ENCODE measurements at places on chromosomes 13 and 19.
A peak's percentile ranks its signal among the peaks of the same experiment; 100 is the strongest.

DNA sequence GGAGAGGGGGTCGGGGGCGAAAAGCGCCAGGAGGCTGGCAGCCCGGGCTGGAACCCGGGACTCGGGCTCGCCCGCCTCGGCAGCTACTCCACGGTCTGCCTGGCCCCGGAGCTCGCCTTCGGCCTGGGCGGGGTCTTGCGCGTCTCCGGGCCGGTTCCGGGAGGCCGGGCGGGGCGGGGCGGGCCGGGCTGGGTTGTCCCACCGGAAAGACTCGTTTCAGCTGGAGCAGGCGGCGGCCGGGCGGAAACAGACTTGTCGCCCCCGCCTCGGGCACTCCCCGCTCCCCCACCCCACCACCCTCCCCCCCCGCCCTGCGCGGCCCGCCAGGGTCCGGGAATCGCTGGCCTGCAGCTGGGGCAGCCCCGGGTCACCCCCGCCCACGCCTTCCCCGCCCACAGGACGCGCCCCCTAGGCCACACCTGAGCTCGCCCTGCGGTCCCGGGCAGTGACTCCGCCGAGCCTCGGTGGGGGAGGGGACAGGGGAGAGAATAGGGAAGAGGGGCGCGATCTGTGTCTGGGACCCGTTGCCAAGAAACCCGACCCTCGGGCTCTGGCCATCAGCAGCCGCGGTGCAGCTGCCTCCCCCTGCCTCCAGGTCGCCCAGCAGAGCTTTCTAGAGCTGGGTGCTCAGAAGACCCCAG lies 109.4 kb downstream of the KCTD15 start:
- DNase-seq, result no peak

- no peak for DNase-seq
Observed at GRCh38 chr13:72952529-72953141, 106.2 kb upstream of the KLF5 start.

DNA sequence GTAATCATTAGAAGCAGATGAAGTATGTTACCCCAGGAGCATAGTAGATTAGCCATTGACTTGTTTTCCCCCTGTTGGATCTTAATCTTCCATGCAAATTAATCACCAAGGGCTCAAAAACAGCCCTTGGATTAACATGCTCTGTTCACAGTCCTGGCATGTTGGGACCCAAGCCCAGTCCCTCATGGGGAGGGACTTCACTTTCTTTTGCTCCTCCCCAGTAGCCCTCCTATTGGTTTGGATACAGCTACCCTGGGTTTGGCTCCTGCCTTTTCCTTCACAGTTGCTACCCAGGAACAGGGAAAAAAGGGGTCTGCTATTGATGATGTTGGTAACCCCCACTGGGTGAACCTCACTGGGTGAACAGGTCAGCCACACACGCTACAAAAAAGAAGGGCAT lies 16.9 kb upstream of the PARP4 start:
- DNase-seq, result no peak

- no peak for DNase-seq
Observed at GRCh38 chr13:100434010-100434763, 154.4 kb downstream of the GGACT start.

- peak; percentile 18 for DNase-seq
Observed at GRCh38 chr13:57558051-57558467, 73.5 kb upstream of the PCDH17 start.

- no peak for DNase-seq
Observed at GRCh38 chr13:96940961-96941360, 53.3 kb downstream of the OXGR1 start.

DNA sequence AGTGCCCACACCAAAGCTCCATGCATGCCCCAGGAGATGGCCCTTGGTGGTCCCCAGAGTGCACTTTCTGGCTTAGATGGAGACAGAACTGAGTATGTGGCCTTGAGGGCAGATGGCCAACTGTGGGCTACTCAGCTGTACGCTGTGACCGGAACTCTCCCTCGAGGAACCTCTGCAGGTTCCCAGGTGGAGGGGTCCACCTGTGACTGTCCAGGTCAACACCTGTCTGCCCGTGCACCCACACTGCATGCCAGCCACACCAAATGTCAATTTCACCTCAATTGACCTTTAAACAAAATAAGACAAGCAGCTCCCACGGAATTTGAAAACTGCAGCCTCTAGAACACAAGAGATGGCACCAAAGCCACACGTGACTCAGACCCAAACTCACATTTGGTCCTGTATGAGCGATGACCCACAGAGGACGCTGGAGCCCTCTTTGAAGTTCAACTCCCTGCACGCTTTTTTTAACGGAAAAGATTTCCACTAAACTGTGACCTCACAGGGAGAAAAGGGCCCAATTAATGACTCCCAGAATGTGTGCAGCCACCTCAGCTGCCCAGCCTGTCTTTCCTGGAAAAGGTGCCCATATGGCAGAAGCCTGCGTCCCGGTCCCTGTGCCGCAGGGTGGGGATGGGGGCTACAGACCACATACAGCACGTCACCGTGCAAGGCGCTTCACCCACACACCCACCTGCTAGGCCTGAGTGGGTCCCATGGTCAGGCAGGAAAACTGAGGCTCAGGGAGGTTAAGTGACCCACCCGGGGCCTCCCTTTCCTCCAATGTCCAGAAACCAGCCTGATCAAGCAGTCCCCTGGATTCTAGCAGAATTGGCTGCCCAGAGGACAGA lies 47.7 kb downstream of the KLF2 start:
- DNase-seq, result no peak

DNA sequence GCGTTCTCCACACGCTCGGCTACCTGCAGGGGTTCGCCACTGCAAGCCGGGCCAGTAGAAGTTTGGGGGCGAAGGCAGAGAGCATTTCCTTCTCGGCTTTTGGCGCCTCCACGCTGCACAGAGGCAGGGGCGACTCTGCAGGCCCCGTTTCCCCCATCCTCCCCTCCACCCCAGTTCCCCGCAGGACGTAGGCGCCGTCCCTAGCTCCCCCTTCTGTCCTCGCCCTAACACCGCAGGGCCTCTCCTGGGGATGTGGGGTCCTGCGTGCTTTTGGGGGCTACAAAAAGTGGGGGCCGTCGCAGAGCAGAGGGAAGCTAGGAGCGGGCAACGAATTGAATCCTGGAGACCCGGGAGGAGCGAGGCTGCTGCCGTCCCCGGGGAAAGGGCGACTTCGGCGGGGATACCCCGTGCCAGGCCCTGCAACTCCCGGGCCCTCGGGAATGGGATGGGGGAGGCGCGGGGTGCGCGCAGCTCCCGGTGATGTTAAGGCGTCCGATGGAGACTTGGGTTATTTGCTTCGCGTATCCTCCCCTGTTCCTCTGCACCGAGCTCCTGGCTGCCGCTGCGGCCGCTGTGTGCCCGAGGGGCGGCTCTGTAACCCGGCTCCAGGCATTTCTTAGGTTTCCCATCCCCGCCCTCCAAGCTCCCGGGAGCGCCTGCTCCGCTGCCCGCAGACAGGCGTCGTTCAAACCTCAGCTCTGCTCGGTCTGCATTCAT lies 255.9 kb upstream of the SOX21 start:
- DNase-seq, result peak; percentile 47

DNA sequence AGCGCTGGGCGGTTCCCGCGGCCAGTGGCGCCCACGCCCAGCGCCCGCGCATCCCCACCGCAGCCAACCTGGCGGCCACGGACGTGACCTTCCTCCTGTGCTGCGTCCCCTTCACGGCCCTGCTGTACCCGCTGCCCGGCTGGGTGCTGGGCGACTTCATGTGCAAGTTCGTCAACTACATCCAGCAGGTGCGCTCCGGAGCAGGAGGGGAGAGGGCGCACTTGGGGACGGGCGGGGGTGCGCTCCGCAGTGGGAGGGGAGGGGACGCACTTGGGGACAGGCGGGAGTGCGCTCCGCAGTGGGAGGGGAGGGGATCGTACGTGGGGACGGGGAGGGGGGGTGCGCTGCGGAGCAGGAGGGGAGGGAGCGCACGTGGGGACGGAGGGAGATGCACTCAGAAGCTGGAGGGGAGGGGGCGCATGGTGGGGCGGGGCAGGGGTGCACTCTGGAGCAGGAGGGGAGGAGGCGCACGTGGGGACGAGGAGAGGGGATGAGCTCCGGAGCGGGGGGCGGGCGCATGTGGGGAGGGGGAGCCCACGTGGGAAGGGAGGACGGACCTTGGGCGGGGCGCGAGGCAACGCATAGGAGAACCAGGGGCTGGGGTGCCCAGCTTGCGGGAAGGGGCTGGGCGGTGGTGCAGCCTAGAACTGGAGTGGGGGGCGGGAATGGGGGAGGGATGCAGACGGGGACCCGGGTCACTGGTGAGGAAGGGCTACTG lies 1.5 kb downstream of the KISS1R start:
- no peak for DNase-seq

- DNase-seq, result no peak
Observed at GRCh38 chr19:496986-497385, 700 bp downstream of the MADCAM1 start.

GRCh38 chr13:36417331-36417730 lies 15.0 kb upstream of the CCNA1 start:
- DNase-seq, result no peak

DNA sequence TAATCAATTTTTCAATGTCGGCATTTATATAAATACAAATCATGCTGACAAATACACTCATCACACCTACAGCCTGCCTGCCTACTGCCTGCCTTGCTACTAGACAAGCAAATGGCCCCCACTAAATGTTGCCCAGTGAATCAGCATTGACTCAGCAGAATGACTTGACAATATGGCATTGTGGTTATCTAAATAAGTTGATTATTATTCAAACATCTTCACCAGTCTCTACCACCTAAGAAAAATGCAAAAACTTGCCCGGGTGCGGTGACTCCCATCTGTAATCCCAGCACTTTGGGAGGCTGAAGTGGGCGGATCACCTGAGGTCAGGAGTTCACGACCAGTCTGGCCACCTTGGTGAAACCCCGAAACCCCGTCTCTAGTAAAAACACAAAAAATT lies 296.1 kb downstream of the PCDH9 start:
- no peak for DNase-seq

DNA sequence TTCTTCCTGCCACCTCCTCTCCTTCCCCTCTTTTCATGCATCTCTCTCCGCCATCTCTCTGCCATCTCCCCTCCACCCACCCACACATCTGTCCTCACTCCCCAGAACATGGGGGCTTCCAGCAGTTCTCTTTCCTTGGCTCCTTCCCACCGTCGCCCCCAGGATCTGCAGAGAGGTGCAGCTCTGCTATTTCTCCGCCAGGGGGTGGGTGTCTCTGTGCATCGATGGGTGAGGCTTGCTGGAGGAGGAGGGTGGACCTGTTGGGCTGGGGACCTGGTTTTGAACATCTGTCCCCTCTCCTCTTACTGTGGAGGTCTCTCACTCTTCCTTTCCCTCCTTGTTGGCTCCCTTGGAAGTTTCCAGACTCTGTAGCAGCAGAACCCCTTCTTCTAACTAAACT lies 51.7 kb downstream of the MYH14 start:
- DNase-seq, result no peak

GRCh38 chr19:31347354-31347753 lies 1.9 kb downstream of the TSHZ3 start:
- no peak for DNase-seq

DNA sequence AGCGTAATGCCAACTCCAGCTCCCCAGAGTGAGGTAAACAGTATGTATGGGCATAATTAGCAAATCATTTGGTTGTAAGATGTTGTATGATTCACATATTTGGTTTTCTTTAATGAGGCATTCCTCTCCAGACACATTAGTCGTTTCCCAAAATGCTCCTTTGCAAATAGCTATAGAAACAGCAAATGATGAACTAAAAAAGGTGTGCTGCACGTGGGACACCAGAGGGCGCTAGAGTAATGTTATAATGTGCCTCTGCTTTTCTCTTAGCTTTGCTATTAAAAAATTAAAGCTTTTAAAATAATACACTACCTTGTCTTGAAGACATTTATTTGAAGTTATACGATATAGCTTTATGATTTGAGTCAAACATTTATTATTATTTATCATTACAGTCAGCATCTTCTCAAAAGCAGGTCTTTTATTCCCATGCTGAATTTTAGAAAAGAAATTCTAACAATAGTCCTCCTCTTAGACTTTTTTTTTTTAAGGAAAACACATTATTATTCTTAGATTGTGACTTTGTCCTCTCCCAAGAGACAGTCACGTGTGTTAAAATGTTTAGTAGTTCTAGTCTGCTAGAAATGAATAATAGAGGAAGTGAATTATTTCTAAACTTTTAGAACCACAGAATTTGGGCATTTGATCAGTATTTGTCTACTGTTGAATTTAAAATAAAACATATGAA lies 121.6 kb upstream of the FRY start:
- peak; percentile 23 for DNase-seq

GRCh38 chr19:1868971-1869370 lies 5.6 kb upstream of the KLF16 start:
- DNase-seq, result no peak

DNA sequence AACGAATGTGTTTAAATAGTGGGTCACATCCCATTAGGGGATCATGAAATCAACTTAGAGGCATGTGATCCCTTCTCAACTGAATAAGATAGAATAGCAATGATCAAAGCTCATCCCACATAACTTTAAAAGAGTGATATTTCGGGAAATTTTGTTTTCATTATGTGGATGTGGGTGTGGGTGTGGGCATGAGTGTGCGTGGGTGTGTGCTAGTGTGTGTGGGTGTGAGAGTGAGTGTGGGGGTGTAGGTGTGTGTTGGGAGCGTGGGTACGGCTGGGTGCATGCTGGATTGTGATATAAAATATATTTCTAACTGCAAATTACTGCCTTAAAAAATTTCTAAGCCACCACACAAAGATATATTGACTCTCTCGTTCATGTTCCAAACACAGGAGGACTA lies 15.9 kb downstream of the RXFP2 start:
- no peak for DNase-seq

DNA sequence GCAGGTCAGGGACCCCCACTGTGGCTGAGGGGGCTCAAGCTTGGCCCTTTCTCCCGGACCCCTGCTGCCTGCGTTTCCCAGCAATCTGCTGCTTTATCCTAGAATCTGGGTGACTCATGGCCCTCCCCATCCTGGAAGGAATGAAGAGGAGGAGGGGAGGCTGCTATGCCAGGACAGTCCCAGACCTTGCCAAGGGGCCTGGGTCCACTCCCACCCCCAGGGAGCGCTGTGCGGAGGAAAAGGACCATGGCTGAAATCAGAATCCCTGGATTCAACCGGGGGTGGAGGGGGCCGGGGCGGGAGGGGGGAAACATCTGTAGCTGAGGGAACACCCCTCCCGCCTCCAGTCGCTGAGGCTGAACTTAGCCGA lies 20.5 kb downstream of the ZNF114 start:
- DNase-seq, result no peak

GRCh38 chr13:101569807-101570206 lies 117.3 kb downstream of the ITGBL1 start:
- no peak for DNase-seq

GRCh38 chr19:42028304-42029216 lies 34.5 kb upstream of the ATP1A3 start:
- DNase-seq, result no peak

DNA sequence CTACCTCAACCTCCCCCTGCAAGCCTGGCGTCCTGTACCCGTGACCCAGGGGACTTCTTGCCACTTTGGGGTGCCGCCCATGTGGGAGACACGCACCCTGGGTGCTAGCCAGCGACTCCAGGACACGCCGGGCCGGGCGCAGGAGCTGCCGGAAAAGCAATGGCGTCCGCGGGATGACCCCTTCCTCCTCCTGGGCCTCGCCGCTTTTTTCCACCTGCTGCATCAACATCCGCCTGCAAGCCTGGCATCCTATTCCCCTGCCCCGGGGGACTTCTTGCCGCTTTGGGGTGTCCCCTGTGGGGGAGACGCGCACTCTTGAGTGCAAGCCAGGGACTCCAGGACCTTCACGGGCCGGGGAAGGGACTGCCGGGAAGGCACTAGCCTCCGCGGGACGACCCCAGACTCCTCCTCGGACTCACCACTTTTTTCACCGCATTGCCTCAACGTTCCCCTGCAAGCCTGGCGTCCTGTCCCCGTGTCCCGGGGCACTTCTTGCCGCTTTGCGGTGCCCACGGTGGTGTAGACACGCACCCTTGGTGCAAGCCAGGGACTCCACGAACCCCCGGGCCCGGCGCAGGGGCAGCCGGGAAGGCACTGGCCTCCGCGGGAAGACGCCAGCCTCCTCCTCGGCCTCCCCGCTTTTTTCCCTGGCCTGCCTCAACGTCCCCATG lies 237.8 kb downstream of the TUBA3C start:
- DNase-seq, result no peak

Measured in NCI-H1436 (cell line).